AG10803 (cell line): ENCODE measurements at places on chromosomes 1 and 21.

DNA sequence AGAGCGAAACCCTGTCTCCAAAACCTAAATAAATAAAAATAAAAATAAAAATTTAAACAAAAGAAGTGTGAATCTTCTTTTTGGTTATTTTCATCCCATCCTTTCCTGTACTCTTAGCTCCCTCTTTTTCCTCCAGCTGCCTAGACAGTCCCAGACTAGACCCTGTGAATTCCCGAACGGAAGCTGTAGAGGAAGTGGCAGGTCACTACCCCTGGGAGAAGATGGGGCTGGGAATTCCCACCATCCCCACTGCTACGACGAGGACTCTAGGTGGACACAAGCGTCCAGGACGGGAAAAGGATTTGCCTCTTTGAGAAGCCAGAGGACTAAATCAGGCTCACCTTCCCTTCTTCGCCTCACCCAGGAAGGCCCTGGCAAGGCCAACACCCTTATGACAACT is 12.6 kb downstream of the RHBDL2 start:
- DNase-seq: no peak

DNA sequence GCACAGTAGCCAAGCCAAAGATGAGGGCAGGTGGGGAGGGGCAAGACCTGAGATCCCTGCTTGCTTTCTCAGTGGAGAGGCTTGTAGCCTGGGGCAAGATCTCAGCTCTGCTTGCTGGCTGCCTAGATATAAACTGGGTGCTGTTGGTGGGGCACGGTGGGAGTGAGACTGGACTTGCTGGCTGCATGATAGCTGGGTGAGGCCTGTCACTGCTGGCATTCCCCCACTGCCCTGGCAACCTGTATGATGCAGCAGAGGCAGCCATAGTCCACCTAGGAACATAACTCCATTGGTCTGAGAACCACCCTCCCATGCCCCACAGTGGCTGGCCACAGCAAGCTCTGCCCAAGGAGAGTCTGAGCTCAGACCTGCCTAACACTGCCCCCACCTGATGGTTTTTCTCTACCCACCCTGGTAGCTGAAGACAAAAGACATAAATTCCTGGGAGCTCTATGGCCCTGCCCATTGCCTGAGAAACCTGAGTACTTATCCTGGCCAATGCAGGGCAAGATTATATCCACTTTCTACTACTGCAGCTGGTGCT is 261.9 kb upstream of the DEPDC1 start:
- DNase-seq: no peak

DNA sequence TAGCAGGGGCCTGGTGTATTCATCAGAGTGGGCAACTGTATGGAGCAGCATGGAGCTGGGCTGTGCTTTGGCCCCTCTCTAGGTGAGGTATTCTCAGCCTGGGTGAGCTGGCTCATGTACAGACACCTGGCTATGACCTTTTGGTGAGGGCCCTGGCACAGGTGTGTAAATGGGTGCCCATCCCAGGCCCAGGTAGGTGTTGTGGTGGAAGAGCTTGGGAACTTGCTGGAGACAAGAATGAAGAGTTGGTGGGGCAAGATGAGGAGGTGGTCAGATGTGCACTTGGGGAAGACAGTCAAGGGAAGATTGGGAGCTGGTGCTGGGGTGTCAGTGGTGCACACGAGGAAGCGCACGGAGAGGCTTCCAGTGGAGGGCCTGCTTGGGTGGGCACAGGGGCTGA is 95.5 kb downstream of the TRIM11 start:
- no peak for DNase-seq

- peak; percentile 56 for DNase-seq
Measured at GRCh38 chr1:203744075-203744972, 20.7 kb upstream of the LAX1 start.

DNA sequence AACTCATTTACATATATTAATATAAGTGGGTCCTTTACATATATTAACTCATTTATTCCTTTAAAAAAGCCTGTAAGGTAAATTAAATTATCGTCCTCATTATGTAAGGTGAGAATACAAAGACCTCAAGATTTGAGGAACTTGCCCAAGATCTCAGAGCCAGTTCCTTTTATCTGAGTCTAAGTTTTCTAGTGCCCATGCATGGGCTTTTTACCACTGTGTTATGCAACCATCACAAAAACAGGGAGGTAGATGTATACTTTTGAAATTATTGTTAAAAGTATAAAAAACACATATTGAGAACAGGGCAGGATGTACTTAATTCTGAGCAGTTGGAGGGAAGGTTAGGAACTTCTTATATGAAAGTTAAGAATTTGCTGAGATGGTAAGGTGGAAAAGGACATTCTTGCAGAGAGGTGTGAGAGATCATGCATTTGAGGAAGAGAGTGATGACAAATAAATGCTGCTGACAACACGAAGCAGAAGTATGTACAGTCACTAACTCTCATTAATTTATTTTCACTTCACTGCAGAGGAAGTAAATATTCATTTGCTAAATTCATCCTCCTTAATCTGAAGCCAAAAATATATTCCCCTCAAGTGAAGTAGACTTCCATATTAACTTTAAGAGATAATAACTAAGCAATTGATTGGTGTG is 28.9 kb upstream of the LYPLAL1 start:
- no peak for DNase-seq
